ENCODE measurements at places on chromosomes 12 and 14.
A peak's percentile ranks its signal among the peaks of the same experiment; 100 is the strongest.

GRCh38 chr14:30874120-30874998 is at the start of gene COCH:
COCH (plus strand) TSS chr14:30874559; CDS start chr14:30874939, 380 bp downstream.
- DNase-seq: no peak

- peak; percentile 41 for DNase-seq
These were observed 58.4 kb upstream of the SAV1 start for GRCh38 chr14:50726372-50727107.

DNA sequence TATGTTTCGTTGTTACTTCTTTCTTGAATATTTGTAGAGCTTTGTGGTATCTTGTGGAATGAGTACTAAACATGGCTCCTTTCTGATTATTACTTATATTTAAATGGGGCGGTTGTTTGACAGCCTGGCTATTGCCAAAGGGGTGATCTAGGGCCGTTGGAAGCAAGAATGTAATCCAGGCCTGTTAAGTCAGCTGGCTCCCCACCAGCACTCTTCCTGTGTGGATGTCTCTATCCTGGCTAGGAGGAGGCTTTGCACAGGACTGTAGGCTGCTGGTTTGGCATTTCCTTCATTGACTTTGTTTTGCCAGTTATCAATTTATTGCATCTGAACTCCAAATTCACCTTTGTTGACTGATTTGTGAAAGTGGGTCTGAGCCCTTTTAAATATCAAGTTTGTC is 5.6 kb downstream of the FAM234B start:
- no peak for DNase-seq

GRCh38 chr14:88791252-88791621 is 1.5 kb downstream of the EML5 start:
- DNase-seq: no peak

DNA sequence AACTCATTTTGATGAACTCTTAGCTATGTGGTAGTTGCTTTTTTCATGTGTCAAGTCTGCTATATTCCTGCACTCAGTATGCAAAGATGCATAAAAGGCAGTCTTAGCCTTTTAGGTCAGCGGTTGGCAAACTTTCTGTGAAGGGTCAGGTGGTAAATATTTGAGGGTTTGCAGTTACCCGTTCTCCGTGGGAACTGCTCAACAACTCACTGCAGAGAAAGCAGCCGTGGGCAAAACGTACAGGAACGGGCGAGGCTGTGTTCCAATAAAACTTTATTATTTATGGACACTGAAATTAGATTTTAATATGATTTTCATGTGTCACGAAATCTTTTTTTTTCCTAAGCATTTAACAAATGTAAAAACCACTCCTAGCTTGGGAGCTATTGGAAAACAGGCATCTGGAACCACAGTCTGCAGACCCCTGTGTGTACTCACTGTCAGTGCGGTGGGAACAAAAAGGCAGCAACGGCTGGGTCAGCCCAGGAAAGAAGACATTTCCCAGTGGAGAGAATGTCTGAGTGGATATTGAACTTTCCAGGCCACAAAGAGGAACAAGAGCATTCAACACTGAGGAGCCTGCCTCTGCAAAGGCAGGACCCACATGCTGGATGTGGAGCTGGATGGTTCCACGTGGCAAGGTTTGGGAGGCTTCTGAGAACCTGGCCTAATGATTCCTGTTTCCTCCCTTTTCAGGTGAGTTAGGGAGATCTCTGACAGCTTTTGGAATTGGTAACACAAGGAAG is 3.5 kb upstream of the ACACB start:
- DNase-seq: no peak

DNA sequence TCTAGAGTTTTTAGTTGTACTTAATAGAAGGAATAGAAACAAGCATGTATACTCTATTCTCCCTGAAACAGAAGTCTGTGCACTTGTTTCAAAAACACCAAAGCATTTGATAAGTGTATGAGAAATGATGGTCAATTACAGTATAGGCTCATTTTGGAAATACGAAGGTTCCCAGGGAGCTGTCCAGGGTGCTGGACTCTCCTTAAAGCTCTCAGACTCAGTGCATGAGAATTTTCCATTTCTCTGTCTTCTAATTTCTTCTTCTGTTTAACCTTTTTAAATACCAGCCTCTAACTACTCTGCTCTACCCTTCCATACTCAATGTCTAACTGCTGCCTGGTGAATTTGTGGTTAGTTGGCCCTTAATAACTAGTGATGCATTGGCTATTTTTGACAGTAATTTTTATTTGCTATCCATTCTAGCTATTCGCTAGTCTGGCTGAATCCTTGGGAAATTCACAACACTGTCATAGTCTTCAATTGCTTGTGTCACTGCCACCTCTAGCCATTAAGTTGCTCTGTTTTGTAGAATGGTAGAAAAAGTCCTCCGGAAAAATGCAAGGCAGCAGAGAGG is 229.2 kb downstream of the NRXN3 start:
- no peak for DNase-seq

DNA sequence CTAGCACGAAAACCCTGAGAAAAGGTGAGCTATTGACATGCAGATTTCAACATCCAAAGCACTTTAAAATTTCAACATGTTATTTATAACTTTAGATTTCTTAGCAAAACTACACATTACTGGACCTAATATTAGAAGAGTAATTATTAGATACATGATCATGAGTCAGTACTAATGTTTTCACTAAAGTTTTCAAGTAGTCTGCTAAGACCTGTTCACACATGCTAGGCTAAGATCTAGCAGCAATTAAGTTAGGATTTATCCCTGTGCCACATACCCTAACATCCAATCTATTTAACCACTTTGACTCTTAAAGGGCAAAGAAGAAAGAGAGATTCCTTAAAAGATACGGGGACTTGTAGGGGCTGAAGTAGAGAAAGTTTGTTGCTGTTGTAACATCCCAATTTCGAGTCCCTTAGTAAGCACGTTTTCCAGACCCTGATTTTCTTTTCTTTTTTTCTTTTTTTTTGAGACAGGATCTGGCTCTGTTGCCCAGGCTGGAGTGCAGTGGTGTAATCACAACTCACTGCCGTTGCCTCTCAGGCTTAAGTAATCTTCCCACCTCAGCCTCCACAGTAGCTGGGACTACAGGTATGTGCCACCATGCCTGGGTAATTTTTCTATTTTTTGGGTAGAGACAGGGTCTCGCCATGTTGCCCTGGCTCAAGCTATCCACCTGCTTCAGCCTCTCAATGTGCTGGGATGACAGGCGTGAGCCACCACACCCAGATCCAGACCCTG is 102.5 kb upstream of the ATF7IP start:
- no peak for DNase-seq
